ENCODE measurements at places on chromosomes 7 and 10.

DNA sequence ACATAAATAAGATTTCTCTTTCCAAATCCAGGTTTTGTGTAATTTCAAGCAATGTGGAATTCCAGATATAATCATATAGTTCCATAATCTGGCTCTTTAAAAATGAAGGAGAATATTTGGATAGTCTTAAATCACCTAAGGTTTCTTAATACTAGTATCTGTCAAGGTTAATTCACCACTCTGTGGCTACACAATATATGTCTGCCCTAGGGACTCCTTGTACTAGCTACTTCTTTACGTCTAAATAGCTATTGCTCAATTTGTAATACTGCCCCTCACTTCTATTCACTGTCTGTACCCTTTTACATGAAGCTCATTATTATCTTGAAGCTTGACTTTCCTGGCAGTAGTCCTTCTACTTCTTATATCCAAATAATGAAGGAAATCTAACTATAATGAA, 47.2 kb downstream of the CACNA2D1 start:
- DNase-seq: no peak

- no peak for DNase-seq
Measured at GRCh38 chr10:86178401-86179152, 188.0 kb downstream of the GRID1 start.

DNA sequence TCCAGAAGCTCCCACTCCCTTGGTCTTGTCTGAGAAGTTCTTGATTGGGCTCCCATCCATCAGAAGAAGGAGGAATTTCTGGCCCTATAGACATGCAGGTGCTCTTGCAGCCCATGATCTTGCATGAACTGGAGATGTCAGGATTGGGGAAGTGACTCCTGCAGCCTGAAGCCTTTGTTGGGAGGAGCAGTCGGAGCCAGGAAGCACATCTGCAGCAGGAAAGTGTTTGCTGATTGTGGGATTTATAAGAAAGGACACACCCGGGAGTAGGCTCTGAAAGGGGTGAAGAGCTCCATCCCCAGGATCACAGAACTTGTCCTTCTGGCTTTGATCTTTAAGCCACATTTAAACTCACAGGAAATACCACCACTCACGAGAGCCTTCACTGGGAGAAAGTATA, 185.2 kb downstream of the DYNC1I1 start:
- no peak for DNase-seq

DNA sequence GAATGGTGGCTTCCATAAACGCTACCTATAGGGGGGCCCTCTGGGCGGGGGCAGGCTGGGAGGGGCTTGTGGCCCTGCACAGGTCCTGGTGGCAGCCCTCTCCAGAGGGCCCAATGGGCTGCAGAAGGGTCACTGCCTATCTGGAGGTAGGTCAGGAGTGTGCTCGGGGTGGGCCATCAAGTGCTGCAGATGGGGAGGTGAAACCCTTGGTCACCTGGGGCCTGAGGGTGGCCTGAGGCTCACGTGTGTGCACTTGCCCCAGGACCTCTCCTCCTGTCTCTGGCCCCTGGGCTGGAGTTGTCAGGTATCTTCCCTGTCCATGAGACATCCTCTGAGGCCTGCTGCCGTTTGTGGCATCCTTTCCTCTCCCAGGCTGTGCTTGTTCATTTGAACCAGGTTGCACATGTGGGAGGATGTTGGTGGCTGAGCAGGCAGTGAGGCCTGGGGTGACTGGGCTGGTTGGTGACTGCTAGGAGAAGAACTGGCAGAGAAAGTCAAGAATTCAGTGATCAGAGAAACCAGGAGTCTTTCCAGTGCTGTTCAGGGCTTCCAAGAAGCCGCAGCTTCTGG, 21.1 kb upstream of the SH2D4B start:
- no peak for DNase-seq

DNA sequence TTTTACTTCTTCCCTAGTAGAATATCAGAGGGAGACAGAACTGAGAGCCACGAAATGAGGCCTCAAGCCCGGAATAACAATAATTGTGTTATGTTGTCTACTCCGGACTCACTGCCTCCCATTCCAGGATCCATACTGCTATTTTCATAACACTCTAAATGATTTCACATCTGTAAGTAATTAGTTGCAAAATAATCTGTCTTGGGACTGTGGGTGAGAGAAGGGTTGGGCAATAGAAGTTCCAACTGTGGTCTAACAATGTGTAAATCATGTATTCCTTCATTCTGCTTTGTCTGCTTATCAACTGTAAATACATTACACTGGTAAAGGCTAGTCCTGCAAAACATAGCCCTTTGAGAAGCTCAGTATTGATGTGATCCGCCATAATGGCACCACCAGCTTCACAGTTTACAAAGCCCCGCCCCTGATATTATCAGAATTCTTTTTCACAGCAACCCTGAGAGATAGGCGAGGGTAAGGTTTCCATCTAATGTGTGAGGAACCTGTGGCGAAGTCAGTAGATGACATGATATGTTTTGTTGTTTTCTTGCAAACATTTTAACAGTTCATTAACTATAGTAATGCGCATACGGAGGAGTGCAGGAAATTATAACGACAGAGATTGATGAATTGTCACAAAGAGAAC, 265.7 kb upstream of the BMPER start:
- DNase-seq: no peak

DNA sequence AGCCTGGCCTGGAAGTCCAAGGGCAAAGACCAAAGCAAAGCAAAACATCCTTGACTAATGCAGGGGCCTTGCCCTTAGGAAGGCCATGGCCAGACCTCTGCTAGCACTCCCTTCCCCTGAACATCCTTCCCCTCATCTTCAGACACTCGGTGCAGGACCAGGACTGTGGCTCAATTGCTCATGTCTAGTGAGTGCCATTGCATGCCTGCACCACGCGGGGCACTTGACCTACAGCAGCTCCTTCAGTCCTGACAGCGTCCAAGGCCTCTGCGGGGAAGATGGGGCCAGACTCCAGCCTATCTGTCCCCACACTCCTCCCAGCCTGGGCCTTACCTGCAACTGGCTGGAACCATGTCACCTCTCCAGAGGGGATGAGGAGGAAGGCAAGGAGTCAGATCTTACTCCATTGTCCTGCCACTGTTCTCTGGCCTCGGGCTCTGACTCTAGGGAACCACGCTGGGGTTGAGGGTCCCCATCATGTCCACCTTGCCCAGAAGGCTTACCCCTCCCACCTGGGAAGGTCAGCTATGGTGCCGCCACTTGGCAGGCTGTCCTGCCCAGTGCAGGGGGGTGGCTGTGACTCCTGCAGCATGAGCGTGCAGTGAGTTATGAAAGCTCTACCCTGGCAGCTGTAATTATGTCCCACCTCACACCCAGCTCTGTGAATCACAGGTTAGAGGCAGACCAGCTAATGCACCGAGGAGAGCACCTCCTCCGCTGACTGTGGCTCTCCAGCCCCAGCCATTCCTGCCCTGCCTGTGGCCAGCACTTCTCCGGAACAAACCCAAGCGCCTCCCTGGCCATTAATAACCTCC, 16.1 kb downstream of the DRGX start:
- no peak for DNase-seq

DNA sequence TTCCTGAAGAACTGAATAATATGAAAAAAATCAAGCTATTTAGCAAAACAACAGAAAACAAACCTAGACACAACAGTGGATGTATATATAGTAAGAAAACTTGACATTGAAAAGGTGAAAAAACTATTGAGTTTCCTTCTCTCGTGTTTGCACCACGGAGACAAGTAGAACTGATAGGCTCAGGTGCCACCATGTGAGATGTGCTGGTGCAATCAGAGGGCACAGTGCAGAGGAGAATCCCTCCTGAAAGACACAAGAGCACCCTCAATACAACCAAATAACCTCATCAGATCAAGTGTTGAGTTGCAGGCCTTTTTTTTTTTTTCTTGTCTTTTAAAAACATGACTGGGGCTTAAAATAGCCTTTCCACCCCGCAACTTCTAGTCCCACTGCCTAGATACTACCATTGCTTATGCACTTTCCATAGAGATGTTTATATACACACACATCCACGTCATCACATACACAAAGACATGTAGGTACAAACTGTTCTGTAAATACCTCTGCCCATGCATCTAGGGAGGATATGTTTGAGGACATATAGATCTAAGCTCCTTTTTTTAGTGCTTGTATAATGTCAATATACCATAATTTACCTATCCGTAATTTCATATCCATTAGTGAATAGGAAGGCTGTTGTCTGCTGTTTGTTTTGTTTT, 54.1 kb downstream of the UBE2H start:
- DNase-seq: no peak

GRCh38 chr7:100714725-100715124, 5.5 kb upstream of the EPO start:
- DNase-seq: no peak

GRCh38 chr7:8146788-8147413, 115.1 kb downstream of the ICA1 start:
- DNase-seq: no peak

DNA sequence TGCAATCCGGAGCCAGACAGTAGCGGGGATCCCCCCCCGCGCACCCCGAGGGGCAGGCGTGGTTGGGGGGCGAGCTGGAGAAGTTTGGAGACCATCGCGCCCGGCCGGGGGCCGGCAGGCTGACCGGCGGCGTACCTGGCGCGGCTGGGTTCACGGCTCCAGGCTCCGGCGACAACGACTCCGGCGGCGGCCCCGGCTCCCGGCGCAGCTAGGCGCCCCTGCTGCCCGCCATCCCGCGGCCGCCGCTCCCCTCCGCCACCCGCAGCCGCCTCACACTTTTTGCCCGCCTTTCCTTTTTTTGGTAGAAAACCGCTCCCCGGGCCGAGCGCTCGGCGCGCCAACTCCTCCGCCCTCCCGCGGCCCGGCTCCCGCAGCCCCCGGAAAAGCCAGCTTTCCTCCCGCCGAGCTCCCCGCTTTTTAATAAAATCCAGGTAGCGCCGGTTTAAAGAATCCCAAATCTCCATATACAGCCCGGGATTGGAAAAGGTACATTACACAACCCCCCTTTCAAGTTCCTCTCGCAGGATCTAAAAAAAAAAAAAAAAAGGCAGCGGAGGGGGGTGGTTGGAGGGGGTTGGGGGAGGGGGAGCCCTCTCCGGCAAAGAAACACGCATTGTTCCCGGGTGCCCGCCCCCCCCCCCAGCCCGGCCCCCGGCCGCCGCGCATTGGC, at the start of gene TNRC18:
Gene TNRC18 (minus strand): TSS at position 529 of the 670 bp plus-strand sequence. CDS start 2,588 bp downstream, outside the sequence.
- peak; percentile 33 for DNase-seq

DNA sequence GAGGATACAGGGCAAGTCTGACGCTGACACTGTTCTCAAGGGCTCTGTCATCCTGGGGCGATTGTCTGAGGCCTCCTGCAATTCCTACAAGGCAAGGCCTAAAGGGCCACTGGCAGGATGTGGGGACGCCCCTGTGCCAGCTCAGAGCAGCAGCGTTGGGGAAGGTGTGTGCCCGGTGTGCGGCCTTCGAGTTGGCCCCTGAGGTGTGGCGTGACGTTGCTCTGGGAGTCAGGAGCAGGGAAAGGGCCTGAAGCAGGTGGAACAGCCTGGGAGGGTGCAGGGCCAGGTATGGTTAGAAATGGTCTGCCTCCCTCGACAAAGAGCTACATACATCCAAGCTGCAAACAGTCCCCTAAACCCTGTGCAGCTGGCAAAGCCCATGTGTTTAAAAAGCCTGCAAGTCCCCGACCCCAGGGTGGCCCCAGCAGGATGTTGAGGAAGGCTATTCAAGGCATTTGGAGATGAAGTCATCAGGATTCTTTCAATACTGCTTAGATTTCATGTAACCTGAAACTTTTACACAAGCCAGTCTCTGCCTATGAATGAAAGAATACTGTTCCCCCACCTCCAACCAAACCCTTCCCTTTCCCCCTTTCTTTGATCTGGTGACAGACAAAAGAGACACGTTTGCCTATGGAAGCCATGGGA, 142.5 kb upstream of the TNS3 start:
- DNase-seq: no peak

GRCh38 chr7:30412782-30413504, 65.6 kb downstream of the NOD1 start:
- DNase-seq: no peak

GRCh38 chr7:36283181-36283580, 106.5 kb upstream of the ANLN start:
- no peak for DNase-seq

- no peak for DNase-seq
Measured at GRCh38 chr7:30694218-30694745, 12.0 kb upstream of the CRHR2 start.

GRCh38 chr10:59227136-59227673, 50.8 kb downstream of the PHYHIPL start:
- DNase-seq: no peak
